ENCODE measurements at places on chromosomes 6 and 20.

GRCh38 chr6:117387454-117387974 lies 38.2 kb downstream of the ROS1 start:
- no peak for DNase-seq

DNA sequence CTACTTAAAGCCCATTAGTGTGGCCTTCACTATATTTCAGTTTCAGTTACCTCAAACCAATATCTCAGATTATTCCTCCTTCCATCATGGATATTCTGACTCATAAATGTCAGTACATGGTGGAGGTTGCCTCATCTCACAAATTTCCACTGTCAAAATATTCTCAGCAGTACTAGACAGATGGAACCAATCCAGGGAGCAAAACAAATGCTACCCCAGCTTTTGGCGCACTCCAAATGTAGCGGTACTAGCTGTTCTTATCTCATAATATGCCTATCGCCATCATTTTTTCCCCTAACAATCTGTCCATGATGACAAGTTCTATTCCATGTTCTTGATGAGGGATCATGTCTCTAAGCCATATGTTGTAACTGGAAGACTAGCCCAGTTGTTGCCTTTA lies 1026.1 kb downstream of the KIF16B start:
- DNase-seq = no peak

DNA sequence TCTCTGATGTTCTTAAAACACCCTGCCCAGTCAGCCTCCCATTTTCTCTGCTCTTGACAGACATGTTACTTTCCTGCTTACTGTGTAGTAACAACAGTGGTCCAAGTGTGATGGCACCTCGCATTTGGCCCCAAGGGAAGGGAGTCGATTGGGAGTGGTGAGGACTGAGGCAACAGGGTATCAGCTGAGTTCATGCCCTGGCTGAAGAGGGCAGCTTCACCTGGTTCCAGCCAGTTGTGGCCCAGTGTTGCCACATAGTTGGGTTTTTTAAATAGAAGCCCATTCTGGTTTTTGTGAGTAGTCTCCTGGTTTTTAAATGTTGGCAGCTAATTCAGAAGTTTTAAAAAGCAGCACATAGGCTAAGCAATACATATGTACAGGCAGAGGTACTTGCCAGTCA lies 37.2 kb downstream of the ARFGEF2 start:
- no peak for DNase-seq

GRCh38 chr6:4491501-4492260 lies 284.5 kb upstream of the CDYL start:
- no peak for DNase-seq

GRCh38 chr6:167576050-167576741 lies 250.5 kb upstream of the AFDN start:
- no peak for DNase-seq

- no peak for DNase-seq
Measured at GRCh38 chr6:148934539-148934938, 187.7 kb downstream of the UST start.

DNA sequence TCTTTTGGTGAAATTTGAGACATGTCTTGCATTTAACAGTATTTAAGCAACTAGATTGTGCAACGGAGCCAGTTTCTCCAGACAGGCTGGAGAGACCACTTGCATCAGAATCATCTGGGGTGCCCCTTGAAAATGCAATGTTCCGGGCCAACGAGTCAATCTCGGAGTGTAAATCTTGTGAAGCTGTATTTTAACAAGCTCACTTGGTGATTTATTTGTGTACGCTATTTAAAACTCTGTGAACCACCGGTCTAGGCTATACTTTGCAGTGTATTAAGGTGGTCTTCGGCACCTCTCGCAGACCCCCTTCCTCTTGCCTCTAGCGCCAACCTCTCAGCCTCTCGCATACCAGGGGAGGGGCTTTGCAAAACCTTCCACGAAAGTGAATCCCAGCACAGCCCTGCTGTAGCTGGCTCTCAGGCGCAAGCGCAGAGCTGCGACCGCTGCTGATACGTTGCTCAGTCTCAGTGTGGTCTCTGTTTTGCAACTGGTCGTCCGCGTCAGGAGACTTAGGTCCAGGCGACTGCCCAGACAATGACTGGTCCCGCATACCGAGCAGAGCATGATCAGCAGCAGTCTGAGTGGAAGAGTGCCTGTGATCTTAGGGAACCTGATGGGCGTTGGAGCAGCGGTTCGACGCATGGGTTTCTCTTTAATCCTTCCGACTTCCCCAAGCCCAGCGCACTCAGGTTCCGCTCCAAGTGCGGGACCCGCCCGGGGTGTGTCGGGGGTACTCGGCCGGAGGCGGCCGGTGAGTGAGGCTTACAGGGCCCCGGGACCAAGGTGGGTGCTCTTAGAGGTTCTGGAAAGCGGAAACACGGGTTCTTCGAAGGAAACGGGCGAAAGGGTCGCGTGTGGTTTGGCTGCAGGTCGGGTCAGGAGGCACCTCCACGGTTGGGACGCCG lies at the start of gene ZNF391:
Gene ZNF391, plus strand, starts transcription at position 467 of the 905 bp plus-strand sequence. CDS start 11,612 bp downstream, outside the sequence.
- peak; percentile 60 for DNase-seq

DNA sequence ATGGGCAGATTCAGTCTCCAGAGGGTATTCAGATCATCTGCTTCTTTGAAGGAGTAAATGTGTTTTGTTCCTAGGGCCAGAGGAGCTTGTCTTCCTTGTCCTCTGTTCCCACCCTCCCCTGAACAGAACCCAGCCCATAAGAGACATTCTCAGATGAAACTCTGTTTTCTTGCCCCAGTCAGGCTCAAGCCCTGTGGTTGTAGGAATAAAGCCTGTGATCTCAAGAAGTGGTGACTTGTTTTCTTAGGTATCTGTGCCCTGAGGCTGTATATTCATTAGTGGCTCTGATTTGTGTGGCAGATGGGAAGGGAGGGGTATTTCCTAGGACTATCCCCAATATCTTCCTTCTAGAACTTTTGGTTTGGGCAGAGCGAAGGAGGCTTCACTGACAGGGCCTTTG lies 27.9 kb downstream of the GSS start:
- no peak for DNase-seq

DNA sequence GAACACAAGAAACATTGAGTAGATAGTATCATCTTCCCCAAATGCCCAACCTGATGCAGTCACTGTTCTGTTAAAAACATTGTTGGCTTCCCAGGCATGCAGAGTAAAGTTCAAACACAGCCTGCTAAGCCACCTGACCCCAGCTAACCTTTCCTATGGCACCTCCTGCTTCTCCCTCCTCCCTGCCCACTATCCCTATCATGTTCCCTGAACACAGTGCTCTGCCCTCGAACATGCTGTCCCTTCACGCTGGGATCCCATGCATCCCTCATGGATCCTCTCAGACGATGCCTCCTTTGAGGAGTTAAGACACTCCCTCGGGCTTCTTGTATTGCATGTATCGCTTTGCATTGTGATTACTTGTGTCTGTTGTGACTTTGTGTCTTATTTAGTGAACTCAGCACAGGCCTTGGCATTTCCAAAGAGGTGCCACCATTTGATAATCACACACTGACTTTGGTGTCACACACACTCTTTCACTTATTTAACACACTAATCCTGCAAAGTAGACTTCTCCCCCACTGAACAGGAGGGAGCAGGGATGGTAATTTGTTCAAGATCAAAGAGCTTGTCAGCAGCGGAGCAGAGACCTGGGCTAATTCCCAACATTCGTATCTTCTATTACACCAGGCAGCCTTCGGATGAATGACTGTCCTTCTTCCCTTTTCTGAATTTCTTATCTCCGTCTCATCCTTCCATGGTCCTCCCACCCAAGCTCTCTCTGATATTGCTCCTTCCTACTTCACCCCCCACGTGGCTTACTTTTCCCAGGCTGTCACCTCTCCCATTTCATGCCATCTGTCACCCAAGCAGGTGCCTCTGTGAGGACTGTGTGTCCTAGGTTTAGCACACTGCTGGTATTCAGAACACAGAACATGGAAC lies 28.3 kb upstream of the SMIM29 start:
- DNase-seq = no peak

GRCh38 chr6:122995921-122996793 lies at the start of gene CLVS2:
Gene CLVS2, plus strand, starts transcription at chr6:122996235. Its CDS starts 1,543 bp downstream, at chr6:122997778.
- DNase-seq = no peak

DNA sequence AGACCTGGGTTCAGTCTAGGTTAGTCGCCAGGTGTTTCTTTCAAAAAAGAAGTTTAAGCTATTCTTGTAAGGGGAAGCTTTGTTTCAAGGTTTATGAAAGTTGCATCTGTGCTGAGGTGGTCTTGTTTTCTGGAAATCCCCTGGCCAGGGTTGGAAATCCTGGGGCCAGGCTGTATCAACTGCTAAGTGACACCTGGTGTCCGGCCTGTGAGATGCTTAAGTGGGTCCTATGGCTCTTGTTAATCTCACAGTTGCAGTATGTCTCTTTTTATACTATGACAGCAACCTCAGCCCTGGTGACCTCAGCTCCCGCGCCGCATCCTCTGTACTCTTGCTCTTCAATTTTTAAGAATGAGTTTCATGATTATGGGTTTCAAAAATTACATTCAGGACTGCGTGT lies 72.0 kb downstream of the CHMP4B start:
- no peak for DNase-seq

DNA sequence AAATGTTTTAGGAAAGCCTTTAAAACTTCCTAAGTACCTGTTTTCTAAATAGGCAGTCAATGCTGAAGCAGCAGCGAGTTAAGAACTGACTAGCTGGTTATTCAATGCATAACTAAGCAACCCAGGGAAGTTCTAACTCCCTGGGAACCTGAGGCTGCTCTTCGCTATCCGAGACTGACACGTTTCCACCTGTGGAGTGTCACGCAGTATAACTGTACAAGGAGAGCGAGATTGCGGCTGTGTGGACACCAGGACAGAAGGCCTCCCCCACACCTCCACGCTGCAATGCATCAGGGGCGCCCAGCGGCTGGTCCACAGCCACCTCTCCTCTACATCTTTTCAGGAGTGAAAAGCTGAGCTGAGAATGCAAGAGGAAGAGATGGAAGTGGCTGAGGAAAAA lies 8.0 kb downstream of the PXDC1 start:
- no peak for DNase-seq

DNA sequence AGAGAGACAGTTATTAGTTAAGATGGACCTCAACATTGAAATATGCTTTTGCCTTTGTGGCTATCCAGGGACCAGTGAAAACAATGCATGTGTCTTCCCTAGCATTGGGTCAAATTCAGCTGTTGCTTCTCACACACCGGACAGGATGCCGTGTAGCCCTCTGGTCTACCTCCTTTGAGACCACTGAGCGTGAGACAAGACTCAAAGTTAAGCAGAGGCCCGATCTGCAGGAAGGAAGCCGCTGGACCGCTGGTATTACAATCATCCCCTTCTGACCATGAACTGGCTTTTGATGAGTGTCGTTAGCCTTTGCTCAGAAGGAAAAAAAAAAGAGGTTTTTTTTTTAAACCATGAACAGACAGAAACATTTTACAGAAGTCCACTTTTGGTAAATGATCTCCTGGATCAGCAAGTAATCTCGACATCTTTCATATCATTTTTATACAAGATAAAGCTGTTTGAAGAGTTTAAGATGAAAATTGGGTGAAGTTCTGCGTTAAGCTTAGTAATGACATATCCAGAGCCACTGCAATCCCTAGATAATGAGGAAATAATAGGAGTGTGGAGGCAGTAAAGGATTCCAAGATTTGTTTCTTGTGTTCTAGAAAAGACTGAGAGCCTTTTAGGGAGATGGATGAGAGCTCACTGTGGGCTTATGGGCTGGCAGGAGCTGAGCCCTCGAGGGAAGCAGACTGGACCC lies 622.8 kb downstream of the QKI start:
- DNase-seq = no peak

DNA sequence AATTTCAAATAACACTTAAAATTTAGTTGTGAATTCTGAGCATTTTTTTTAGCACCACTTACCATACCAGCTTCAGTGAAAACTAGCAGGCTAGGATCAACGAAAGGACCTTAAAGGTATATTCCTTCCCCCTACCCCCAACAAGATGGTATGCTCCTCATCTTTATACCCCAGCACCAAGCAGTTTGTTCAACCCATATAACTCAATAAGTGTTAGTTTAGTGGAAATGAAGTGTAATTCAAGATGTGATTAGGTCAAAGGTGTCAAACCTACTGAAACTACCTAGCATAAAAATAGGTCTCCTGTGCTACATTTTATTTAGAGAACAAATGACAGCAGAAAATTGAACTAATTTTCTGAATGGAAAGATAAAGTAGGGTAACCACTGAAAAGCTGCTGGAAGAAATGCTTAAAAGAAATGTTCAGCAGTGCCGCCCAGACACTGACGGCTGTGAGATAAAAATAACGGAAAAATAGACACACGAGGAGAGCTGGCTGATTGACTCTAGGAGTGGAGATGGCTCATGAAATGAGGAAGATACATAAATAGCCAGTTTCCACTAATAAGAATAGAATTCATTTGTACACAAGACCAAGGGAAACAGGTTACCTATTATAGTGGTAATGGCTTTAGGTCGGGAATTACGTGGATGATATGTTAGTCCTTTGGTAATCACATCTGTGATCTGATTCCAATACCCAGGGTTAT lies 94.8 kb downstream of the IPCEF1 start:
- DNase-seq = no peak

DNA sequence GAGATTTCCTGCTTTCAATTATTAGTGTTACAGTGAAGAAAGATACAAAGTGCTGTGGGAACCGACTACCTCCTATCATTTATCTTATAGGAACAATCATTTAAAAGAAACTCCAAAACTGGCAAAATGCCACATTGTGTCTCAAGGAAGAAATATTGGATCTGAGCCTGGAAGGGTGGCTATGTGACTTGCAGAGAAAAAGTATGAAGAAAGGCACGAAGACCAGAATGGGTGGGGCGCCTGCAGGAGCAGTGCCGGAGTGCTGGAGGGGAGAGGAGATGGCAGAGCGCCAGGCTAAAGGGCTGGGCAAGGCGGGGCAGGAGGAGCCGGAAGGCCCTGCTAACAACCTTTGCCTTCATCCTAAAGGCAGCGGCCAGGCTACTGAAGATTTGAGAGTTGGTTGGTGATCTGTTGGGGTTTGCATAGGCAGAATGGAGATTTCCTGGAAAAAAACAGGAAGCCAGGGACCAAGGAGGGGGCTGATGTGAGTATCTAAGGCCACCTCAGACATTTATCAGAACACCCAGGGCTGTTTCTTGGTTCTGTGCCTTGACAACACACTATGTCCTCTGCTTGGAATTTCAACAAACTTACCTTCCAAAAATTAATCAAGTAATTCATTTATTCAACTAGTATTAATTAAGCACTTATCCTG lies 125.6 kb downstream of the MAFB start:
- DNase-seq = no peak

GRCh38 chr6:89144354-89144906 lies 1.4 kb upstream of the PM20D2 start:
- no peak for DNase-seq

GRCh38 chr20:53621482-53622246 lies 28.0 kb upstream of the ZNF217 start:
- no peak for DNase-seq

GRCh38 chr6:75117701-75118100 lies 88.2 kb downstream of the COL12A1 start:
- DNase-seq = no peak

- DNase-seq = no peak
Measured at GRCh38 chr20:9319687-9320384, 194.6 kb upstream of the LAMP5 start.

DNA sequence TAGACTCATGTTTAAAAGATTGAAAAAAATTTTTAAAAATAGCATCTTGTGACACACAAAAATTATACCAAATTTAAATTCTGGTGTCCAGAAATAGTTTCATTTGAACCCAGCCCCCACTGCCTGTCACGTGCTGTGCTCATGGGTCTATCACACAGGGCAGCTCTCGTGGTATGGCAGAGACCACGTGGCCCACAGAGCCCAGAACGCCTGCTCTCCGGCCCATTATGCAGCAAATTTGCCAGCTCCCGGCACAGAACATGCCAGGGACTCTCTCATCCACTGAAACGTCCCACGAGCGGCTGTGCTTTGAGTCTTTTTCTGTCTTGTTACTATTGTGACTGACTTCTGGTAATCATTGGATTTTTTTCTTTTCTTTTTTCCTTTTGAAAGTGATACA lies 224.3 kb downstream of the TTLL2 start:
- no peak for DNase-seq

GRCh38 chr6:129104560-129104959 lies 221.6 kb downstream of the LAMA2 start:
- no peak for DNase-seq

Measured in stimulated activated CD4-positive, alpha-beta T cell treated with anti-CD3 and anti-CD28 coated beads, Interleukin-4, amount 100 ng/mL, for 48 hours (primary cell).